NCI-H187 treated with DMSO at 0.1 percent for 48 hours (cell line): ENCODE measurements at places on chromosomes 6 and 20.

- DNase-seq = no peak
Measured at GRCh38 chr20:37042986-37043972, 52.5 kb downstream of the RBL1 start.

DNA sequence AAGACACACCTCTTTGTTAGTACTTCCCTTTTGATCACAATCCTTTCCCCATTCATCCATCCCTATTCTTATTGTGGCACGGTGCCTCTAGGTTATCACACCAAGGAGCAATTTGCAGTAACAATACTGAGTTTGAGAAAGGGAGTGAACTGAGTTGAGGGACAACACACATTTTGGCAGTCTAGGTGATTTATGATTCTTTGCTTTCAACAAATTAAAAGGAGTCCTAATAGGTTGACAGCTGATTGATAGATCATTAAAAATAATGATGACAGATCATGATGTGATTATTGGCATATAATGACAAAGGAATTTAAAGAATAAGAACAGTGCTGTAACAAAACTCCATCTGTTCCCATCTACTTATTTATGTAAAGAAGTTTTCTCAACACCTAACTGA, 36.7 kb downstream of the IMPG1 start:
- no peak for DNase-seq

- no peak for DNase-seq
Measured at GRCh38 chr6:49462071-49462470, 982 bp downstream of the MMUT start.

- no peak for DNase-seq
Measured at GRCh38 chr6:109595998-109596397, 95.0 kb downstream of the AK9 start.
